HCT116 (cell line): ENCODE measurements at places on chromosomes 3 and 15. TPM values are rescaled to one million over a fixed set of nuclear protein-coding genes. Genes with fewer than 3 reads are reported as not detected.

Gene ITIH1
- 0.37 TPM for total RNA-seq

- H3K27me3 ChIP-seq, result no peaks in the 10 kb centered on the region
- no peaks in the 10 kb centered on the region for H3K4me1 ChIP-seq
- no peak overlapping the region for H3K4me3 ChIP-seq
- no peaks in the 10 kb centered on the region for H3K36me3 ChIP-seq
- DNase-seq, result no peak
Measured at GRCh38 chr3:195172896-195173295, 98.1 kb downstream of the XXYLT1 start.

Gene PHLDB2
- 143 TPM for total RNA-seq

Gene ADAMTS9
- 0.05 TPM for total RNA-seq

Gene HHLA2
- not detected for total RNA-seq

DNA sequence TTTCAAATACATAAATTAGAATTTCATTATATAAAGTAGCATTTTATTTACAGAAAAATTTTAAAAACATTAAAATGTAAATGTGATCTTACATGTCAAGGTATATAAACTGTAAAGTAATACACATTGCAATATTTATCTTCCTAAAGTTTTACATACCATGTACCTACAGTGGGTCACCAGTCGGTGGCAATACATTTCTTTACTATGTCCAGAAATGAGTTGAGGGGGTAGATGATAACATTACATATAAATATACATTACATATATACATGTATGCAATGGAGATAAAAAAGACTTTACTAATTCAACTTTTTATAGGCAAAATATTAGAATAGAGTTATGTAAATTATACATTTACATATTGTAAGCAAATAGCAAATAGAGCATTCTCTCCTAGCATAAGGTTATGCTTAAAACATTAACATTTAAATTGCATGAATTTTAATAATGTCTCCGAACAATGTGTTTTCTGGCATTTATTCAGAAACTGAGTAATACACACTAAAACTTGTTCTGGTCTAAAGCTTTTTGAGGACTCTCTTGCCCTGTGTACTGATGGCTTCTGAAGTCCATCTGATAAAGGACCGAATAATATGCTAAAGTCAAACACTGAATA is 93.3 kb upstream of the NLGN1 start:
- H3K36me3 ChIP-seq, result no peaks in the 10 kb centered on the region
- DNase-seq, result no peak
- no peak overlapping the region for H3K4me3 ChIP-seq
- no peak overlapping the region for H3K27ac ChIP-seq
- H3K27me3 ChIP-seq, result no peaks in the 10 kb centered on the region

DNA sequence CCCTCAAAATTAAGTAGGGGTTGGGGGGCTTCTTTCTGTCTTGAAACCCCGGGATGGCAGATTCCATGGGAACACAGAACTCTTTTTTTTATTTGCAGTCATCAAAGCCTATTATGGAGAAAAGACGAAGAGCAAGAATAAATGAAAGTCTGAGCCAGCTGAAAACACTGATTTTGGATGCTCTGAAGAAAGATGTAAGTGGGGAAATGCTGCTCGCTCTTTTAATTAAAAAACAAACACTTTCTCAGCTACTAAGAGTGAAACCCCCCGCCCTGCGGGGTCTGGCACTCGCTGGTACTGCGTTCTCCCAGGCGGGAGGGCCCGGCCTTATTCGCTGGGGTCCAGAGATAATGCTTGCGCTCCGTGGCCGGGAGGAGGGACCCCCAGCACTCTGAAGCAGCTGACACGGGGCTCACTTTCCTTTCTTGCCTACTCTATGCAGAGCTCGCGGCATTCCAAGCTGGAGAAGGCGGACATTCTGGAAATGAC is 615 bp downstream of the HES1 start:
- peaks cover 56% of the 10 kb centered on the region for H3K4me1 ChIP-seq
- no peaks in the 10 kb centered on the region for H3K36me3 ChIP-seq
- no peak for DNase-seq

Gene SAXO2
- total RNA-seq, result 5.7 TPM

DNA sequence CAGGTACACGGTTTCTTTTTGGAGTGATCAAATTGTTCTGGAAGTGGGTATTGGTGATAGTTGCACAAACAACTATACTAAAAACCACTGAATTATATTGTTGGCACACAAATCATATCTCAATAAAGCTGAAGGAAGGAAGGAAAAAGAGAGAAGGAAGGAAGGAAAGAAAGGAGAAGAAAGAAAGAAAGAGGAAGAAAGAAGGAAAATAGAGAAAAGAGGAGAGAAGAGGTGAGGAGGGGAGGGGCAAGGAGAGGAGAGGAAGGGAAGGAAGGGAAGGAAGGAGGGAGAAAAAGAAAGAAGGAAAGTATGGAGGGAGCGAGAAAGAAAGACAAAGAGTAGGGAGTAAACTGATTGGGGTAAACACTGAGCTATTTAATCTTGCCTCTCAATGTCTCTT is 77.9 kb upstream of the TSC22D2 start:
- H3K4me3 ChIP-seq, result no peak overlapping the region
- H3K4me1 ChIP-seq, result peaks cover 6% of the 10 kb centered on the region; the same call in 1 of the 2 replicates
- no peak overlapping the region for H3K27ac ChIP-seq
- no peaks in the 10 kb centered on the region for H3K27me3 ChIP-seq

Gene C3orf85
- total RNA-seq, result not detected

DNA sequence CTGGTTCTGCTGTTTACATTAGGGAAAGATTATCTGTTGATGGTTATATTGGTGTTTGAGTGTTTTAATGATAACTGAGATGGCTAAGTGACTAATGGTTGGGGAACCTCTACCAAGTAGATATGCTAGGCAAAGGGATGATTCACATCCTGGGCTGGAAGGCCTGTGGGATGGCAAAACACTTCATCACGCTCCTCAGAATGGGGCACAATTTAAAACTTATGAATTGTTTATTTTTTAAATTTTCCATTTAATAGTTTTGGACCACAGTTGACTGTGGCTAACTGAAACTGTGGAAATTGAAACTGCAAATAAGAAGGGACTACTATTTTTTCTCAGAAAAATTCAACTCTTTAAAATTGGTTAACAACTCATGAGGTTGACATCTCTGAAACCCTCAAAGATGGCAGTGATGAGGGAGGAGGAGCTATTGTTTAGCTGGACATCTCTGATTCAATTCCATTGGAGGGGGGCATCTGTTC is 100.5 kb upstream of the ZBED2 start:
- no peak for DNase-seq
- peak overlapping the region; percentile 6; the same call in 1 of the 2 replicates for H3K27ac ChIP-seq
- peaks cover 53% of the 10 kb centered on the region for H3K4me1 ChIP-seq

DNA sequence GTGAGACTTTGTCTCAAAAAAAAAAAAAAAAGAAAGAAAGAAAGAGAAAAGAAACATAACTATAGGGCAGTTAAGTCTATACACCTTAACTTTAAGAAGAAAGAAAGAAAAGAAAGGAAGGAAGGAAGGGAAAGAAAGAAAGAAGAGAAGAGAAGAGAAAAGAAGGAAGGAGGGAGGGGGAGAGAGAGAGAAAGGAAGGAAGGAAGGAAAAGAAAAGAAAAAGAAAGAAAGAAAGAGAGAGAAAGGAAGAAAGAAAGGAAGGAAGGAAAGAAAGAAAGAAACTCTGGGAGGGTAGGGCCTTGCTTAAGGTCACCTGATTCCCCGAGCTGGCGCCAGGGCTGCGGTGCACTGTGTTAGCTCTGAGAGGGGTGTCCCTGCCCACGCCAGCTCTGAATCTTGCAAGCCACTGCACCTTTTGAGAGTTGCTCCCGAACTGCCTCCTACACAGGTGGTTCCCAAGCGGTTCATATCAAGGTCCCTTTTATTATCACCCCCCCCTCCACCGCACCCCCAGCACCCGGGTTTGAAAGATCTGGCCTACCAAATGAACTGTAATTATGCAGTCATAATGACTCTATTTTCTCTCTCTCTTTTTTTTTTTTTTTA is 39.2 kb upstream of the VPS8 start:
- H3K27ac ChIP-seq, result no peak overlapping the region
- no peaks in the 10 kb centered on the region for H3K27me3 ChIP-seq
- H3K36me3 ChIP-seq, result no peaks in the 10 kb centered on the region
- H3K4me1 ChIP-seq, result peaks cover 5% of the 10 kb centered on the region; the same call in 1 of the 2 replicates
- H3K4me3 ChIP-seq, result no peak overlapping the region
- DNase-seq, result no peak

Gene GOLGA8G
- not detected for total RNA-seq

- H3K4me1 ChIP-seq, result no peaks in the 10 kb centered on the region
- no peak overlapping the region for H3K27ac ChIP-seq
- H3K4me3 ChIP-seq, result no peak overlapping the region
- H3K36me3 ChIP-seq, result no peaks in the 10 kb centered on the region
- H3K27me3 ChIP-seq, result no peaks in the 10 kb centered on the region
Measured at GRCh38 chr3:167125612-167126407, 254.3 kb downstream of the ZBBX start.

Gene NME9
- total RNA-seq, result 0.79 TPM
